Effector CD8-positive, alpha-beta T cell (primary cell): ENCODE measurements at places on chromosomes 13 and 19.

DNA sequence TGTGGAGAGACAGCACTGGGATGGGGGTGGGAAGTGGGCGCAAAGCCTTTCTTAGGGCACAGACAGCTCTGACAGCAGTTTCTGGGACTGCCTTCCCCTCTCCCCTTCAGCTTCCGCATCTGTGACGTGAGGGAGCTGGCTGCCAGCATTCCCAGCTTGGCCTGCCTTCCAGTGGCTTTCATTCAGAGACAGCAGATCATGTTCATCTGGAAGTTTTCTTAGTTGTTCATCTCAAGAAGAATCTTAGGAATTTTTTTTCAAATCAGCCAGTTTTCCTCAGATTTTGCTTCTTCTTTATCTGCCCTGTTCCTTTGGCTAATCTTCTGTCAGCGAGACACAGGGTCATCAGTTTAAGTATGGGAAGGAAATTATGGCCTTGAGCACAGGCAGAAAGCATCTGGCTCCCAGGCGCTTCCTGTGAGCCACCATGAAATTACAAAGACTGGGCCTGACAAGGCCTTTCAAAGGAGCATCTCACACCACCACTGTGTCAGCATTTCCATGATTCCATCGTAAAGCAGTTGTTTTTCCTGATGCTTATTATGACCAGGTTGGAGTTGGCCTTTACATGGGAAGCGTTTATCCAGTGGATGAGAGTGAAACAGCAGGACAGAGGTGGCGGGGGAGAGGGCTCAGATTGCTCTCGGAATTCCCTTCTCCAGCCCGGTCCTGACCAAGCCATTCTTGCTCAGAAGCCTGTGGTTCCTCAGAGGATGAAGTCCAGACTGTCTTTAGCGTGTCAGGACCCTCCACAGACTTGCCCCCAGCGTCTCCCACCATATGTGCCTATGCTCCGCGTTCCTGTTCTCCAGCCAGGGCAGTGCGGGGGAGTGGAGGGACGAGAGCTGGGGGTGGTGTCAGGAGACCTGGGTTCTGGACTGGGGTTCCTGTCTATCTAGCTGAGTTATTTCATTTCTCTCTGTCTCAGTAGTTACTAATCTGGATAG, 43.6 kb downstream of the ARHGAP35 start:
- no peak for DNase-seq

DNA sequence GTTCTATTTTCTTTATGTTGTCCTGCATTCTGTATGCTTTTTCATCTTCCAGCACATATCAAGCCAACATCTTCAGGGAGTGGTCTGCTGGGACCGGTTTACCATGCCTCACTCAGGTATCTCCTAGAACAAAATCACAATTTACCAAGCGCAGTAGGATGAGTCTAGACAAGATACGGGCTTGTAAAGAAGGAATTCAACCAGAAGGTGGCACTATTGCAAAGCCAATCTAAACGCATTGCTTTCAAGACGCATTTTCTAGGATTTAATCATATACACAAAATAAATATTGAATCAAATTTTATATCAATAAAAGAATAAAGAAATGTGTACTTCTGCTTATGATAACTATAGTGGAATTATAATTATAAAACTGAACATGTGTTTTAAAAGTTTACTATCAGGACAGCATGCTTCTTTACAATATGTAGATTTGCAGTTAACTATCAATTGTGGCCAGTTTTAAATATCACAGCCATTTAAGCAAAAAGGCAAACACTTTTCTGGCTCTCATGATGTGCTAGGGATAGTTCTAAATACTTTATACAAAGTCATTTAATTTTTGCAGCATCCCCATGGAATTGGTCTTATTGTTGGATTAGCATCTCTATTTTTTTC, 16.1 kb upstream of the TPP2 start:
- no peak for DNase-seq

GRCh38 chr19:51024924-51025323, 1.5 kb downstream of the KLK11 start:
- DNase-seq = no peak

DNA sequence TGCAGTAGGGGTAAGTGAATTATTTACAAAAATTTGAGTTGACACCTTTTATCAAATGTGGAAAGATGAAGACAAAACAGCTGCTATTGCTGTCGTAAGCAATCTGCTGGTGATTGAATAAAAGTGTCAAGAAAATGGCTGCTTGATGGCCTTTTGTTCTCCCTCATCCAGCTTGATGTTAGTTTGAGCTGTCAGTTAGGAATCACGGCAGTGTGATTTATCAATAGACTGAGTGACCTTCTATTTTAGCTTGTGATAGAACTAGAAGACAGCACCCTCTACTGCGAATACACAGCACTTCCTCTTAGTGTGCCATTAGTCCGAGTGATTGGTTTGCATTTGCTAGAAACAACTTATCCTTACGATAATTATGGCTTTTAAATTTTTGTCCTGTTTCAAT, 76.3 kb downstream of the MZT1 start:
- no peak for DNase-seq

DNA sequence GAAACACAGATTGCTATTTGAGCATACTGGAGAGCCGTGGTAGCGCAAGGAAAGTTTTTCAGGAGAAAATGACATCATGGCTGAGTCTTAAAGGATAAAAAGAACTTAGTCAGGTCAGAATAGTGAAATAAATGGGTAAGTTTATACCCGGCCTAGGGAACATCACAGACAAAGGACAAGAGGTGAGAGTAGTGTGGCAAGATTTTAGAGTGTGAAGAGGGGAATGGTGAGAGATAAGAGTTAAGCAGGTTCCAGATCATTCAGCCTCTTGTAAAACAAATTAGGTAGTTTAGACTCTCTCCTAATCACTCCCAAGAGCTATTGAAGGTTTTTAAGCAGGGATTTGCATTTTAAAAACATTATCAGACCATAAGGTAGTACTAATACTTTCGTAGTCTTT, 116.0 kb upstream of the MAB21L1 start:
- no peak for DNase-seq

DNA sequence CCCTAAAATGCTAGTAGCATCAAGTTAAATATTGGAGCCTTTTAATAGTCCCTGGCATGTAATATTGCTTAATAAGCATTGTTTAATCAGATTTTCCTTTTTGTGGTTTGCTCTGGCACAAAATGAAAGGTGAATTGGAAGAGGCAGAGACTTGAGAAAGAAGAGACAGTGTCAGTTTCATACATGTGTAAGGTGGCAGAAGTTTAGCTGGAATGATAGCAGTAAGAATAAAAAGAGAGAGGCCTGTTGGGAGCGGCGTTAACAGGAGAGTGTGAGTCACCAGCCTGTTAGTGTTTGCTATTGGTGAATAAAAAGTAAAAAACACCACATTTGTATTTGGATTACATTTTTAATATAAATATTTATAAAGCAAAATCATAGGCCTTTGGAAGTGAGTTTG, 145.3 kb downstream of the PDS5B start:
- DNase-seq = no peak

- no peak for DNase-seq
These were observed 103.9 kb downstream of the DNAJC15 start for GRCh38 chr13:43127103-43127798.

GRCh38 chr13:56869671-56870070, 271.0 kb upstream of the PRR20A start:
- no peak for DNase-seq

GRCh38 chr19:8611391-8611876, 919 bp upstream of the ADAMTS10 start:
- DNase-seq = no peak

- DNase-seq = no peak
These were observed 18.2 kb upstream of the ZNF543 start for GRCh38 chr19:57302020-57302465.

GRCh38 chr13:64778002-64778401, 2452.1 kb downstream of the PCDH9 start:
- no peak for DNase-seq

DNA sequence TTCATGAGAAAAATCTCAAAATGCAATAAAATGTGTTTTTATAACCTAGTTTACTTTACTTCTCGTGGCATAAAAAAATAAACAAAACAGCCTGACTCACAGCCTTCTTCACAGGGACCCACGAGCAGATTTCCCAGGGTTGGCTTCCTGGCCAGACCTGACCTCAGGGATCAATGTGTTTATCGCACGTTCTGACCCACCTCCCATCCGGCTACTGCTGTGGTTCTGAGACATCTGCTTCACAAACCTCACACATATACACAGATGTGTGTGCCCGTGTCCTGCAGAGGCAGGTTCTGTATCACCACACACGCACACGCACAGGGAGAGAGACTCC, 118.3 kb downstream of the COL4A2 start:
- no peak for DNase-seq

DNA sequence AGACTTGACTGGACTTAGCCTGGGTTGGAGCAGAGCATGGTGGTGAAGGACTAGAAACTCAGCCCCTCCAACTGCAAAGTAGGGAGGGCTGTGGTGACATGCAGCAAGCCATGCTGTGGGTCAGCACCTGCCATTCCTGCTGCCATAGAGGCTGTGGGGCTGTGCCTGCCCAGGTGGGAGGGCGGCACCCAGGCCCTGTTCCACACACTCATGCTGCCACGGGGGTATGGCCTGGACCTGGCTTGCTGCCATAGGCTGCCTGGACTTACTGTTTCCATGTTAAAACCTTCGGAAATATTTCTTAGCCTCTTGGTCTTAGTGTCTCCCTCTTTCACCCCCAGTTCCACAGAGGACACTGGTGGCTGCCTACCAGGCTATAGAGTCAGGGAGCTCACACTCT, 29.3 kb downstream of the CILP2 start:
- DNase-seq = no peak

DNA sequence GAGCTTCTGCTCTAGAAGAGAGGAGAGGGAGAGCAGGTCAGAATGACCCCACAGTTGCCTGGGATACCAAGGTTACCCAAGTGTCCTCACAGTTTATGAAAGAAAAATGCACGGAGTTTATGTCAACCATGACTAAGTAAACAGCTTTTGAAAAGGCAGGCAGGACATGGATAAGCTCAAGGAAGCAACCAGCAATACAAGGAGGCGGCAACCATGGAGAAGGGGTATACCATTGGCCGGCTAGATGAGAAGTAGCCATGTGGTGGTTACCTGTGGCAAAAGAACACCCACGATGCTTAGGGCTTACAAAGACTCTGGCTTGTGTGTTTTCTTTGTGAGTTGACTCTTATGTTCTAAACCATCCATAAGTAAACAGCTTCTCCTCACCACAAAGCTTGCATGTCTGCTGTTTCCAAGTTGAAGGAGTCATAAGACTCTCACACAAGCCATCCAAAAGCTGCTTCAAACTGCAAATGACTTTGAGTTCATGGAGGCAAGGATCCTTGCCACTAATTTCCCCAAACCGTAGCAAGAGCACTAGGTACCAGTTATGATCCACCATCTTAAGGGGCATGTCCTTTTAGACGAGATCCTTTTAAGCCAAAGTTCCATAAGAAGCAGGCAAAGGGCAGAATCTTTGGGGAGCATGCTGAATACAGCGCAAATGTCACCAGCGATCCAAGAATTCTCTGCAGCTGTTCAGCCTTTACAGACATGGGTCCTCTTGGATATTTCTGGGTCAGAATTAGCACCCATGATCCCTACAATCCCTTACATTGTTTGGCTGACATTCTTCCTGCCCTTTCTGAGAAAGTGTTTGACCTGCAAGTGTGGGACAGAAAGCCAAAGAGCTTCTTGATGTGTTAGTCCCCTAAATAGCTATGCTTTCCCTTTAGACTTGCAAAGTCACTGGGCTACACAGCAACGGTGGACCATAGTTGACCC, 74.8 kb upstream of the IPO5 start:
- DNase-seq = no peak

DNA sequence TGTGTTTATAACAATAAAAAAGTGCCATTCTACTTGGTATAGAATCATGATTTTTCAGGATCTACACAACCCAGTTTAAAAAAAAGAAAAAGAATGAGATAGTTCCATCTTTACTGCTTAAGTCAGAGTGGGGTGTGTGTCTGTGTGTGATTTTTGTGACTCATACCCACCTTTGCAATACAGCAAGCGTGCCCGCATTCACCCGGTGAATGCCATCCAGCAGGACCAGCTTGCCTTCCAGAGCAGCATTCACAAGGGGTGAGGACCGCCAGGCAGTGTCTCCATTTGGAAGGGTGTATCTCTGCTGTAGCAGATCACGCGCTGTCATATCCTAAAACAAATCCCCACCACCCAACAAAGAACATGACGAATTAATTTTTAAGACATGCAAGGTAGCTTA, 127.7 kb downstream of the VWA8 start:
- DNase-seq = no peak

DNA sequence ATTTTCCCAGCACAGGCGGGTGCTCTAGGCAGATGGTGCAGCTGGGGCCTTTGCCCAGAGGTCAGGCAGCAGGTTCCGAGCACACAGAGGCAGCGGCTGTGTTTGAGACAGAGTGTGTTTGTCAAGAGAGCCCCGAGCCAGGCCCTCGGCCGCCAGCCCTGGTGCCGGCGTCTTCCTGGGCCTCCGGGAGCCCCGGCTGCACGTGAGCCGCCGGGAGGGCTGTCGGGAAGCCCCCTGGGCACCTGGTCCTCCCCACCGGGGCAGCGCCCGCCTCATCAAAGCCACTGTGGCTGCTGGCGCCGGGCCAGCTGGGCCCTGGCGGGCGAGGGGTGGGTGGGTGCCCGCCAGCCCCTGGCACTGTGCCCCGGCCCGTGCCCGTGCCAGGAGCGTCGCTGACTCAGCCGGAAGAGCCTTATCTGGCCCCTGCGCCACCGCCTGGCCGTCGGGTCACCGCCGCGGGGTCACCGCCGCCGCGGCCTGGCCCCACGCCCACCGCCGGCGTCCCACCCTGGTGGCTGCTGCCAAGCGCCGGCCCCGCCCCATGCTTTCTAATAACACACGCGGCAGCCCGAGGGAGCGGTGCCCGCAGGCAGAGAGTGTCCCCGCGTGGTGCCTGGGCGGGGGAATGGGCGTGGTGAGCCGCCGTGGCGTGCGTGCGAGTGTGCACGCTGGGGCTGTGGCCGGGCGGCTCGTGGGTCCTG, 14.9 kb downstream of the ARID3A start:
- peak; percentile 64 for DNase-seq

DNA sequence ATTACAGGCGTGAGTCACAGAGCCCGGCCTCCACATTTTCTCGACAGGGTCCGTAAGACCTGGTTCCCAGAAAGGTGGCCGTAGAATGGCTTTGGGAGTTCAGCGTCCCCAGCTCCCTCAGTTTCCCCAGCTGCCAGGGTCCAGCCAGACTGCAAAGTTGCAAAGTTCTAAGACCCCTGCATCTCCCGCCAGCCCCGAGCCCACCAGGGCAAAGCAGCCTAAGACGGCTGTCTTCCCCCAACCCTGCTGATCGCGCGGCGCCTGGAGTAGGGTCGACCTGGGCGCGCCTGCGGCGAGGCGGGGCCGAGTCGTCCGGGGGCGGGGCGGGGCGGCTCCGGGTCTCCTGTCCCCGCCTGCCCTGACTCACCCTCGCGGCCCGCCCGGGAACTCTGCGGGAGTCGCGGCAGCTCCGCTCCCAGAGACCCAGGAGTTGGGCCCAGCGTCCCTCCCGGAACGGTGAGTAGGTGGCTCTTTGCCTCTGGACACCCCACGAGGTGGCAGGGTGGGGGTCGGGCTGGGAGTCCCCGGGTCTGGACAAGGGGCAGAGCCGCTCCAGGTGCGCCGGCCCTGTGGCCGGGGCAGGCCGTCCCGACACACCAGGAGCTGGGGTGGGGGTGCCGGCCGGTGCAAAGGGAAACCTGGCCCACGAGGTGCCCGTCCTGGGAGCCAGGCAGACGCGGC, at the start of gene LRRC8E:
TSS of gene LRRC8E (plus strand) at position 366 of the 681 bp plus-strand sequence. CDS start 7,094 bp downstream, outside the sequence.
- no peak for DNase-seq

GRCh38 chr19:20558011-20558410, 7.6 kb downstream of the ZNF737 start:
- no peak for DNase-seq

- no peak for DNase-seq
These were observed 298 bp upstream of the FAM98C start for GRCh38 chr19:38402623-38402966.
